Fibroblast of skin of left biceps (primary cell): ENCODE measurements at places on chromosomes 2 and 18.

DNA sequence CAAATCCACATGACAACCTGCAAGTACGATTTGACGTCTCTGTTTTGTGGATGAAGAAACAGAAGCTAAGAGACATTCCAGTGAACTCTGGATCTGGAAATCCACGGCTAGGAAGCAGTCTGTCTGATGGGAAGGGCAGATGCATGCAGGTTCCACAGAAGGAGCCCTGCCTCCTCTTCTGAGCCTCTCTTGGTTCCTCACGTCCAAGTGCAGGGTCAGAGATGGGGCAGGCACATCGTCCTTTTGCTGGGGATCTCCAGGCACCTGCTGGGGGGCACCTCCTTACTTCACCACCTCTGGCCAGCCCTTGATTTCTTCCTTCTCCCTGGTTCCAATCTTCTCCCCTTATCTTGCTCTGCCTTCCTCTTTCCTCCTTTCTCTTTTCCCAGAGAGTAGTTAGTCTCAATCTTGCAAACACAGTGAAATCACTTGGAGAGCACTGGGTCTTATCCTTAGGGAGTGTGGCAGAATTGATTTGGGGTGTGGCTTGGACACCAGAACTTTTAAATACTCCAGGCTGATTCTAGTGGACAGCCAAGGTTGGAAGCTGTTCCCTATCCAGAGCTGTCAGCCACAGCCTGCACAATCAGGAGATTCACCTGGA, 137.8 kb downstream of the BCL2 start:
- DNase-seq = no peak

DNA sequence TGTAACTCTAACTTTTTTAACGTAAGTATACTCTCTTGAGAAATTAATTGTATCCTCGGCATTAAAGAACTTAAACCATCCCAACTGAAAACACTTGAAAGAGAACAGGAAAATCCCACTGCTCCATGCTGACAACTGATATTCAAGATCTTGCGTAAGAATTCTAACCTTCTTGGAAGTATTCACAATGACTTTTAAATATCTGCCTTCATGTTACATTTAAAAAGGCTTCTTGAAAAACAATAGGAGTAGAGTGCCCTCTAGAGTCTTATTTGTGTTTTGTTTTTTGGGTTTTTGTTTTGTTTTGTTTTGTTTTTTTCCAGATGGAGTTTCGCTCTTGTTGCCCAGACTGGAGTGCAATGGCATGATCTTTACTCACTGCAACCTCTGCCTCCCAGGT, 65.4 kb upstream of the DNAJC10 start:
- peak; percentile 34 for DNase-seq

DNA sequence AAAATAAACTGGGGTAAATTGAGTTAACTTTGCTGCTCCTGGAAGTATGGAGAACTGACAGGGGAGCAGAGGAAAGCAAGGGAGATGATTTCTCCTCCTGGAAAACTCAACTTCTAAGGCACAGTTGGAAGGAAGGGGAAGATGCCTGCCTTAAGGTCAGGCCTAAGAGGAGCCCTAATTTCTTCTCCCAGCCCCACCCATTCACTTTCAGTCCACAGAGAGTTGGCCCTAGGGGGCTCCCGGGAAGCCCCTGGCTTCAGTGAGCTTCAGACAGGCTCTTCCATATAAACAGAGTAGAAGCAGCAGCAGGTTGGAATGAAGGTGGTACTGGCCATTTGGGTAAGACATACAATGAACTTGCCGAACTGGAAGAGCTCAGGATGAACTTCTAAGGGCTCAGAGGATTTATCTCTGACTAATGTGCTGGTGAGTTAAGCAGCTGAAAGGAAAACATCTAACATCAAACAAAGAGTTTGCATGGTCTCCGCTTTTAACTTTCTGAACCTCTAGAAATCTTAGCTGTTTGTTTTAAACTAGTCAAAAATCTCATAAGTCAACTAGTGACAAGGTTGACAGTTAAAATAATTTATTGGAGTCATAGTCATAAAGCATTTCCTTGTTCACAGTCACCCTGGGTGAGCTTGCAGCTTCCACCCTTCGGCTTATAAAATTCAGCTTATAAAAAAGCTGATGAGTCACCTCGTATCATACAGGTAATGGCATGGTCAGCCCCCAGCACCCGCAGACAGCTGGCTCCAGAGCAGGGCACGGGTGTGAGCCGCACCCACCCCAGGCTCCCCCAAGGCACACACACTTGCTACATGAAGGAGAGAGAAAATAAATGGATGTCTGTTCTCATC, 9.8 kb downstream of the MALL start:
- no peak for DNase-seq

DNA sequence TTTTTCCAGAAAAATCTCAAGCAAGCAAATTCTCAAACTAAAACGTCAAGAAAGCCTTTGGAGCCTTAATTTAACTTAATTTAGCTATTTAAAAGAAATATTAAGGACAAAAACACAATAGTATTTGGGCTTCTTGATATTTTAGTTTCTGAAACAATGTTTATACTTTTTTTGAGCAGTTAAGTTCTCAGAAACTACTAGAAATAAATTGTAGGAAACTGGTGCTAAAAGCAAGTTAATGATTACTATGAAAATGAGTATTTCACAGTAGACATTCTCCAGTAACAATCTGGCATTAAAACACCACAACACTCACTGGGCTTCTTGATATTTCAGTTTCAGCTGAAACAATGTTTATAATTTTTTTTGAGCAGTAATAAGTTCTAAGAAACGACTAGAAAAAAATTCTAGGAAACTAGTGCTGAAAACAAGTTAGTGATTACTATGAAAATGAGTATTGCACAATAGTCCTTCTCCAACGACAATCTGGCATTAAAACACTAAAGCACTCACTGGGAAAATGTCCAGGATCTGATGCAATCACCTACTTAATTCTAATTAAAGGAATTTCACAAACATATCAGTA, 45.1 kb downstream of the TRAK2 start:
- DNase-seq = peak; percentile 85

GRCh38 chr18:45728336-45729010, 4.5 kb downstream of the SLC14A1 start:
- peak; percentile 63 for DNase-seq

DNA sequence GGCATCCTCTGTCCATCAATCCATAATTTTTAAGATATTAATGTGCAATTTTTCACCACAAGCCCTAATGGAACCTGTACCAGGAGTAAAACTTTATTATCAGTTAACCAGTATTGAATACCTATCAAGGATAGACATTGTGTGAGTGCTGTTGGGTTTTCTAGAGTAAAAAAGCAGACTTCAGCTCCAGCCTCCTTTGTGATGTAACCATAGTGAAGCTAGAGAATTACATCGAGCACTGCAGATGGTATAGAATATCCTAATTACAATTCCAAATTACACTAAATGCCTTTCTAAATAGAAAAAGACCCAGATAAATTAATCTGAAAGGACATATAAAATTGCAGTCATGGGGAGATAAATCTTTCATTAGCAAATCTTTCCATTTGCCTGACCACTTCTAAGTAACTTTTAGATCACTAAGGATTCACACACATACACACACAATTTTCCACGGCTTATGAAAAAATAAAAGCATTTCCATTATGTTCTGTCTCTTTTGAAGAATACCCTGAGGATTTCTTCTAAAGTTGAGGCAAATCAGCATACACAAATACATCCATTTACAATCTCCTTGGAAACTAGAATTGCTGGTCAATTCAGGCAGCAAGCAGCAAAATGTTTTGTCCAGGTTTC, 117.1 kb upstream of the TANK start:
- no peak for DNase-seq

GRCh38 chr2:107266555-107266954, 380.6 kb upstream of the ST6GAL2 start:
- no peak for DNase-seq

DNA sequence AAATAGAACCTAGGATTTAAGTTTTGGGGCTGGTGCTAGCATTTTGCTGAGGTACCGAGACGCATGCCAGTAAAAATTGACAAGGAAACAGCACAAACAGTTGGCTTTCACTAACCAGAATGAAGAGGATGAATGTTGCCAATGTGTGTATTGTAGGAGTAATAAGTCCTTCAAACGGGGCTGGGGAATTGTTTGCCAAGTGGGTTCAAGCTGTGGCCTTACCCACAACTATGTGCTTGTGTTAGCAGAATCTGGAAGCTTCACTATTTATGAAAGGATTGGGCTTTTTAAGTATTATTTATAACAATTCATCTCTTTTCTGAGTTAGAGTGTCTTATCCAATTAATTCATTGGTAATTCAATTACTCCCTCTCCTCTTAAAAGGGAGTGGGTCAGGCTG, 15.0 kb upstream of the KIF5C start:
- no peak for DNase-seq

DNA sequence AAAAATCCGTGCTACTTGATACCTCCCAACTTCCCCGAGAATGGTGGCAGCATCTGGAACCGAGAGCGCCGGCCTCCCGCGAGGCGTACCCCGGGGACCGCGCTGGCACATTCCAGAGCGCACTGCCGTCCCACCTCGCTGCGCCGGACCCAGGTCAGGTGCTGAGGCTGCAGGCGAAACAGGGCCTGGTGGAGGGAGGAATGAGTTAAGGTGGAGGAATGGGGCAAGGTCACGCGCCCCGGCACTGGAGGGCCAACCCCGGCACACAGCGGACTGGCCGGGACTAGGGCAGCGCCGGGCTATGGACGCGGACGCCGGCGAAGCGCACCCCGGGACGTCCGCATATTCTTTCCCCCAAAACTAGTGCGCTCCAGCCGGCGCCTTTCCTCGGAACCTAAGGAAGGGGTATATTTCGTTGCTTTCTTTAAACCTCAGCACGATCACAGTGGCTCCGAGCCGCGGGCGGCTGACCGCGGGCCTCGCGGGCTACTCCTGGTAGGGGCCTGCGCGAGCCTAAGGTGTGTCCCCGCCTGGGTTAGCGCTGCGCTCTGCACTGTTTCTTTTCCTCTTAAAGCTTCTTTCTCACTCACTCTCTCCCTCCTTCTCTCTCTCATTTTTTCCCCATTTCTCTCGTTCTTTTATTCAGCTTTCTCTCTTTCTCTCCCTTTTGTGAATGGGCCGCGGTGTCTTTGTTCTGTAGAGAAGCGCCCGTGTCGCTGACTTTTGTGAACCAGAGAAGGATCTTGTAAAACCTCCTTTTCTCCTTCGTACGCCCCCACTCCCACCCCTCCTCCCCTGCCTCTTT, 2.1 kb upstream of the OTX1 start:
- no peak for DNase-seq
